ENCODE measurements at places on chromosomes 4 and X.
A peak's percentile ranks its signal among the peaks of the same experiment; 100 is the strongest.

DNA sequence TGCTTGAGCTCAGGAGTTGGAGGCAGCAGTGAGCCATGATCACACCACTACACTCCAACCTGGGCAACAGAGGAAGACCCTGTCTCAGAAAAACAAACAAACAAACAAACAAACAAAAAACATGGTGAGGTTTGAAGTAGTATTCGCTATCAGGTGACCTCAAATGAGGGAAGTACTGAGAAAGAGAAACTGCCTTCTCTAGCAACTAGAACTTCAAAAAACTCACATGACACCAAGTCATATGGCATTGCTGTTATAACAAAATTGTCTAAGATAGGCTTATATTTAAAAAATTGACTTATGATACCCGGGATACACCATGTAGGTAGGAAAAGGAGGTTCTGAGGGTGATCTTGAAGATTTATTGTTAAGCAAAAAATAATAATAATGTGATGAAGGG, 10.3 kb downstream of the MPP1 start:
- DNase-seq = no peak

- peak; percentile 74 for DNase-seq
Observed at GRCh38 chr4:105619188-105619931, 66.9 kb downstream of the ARHGEF38 start.

- no peak for DNase-seq
Observed at GRCh38 chrX:37824491-37825214, 22.7 kb downstream of the DYNLT3 start.

DNA sequence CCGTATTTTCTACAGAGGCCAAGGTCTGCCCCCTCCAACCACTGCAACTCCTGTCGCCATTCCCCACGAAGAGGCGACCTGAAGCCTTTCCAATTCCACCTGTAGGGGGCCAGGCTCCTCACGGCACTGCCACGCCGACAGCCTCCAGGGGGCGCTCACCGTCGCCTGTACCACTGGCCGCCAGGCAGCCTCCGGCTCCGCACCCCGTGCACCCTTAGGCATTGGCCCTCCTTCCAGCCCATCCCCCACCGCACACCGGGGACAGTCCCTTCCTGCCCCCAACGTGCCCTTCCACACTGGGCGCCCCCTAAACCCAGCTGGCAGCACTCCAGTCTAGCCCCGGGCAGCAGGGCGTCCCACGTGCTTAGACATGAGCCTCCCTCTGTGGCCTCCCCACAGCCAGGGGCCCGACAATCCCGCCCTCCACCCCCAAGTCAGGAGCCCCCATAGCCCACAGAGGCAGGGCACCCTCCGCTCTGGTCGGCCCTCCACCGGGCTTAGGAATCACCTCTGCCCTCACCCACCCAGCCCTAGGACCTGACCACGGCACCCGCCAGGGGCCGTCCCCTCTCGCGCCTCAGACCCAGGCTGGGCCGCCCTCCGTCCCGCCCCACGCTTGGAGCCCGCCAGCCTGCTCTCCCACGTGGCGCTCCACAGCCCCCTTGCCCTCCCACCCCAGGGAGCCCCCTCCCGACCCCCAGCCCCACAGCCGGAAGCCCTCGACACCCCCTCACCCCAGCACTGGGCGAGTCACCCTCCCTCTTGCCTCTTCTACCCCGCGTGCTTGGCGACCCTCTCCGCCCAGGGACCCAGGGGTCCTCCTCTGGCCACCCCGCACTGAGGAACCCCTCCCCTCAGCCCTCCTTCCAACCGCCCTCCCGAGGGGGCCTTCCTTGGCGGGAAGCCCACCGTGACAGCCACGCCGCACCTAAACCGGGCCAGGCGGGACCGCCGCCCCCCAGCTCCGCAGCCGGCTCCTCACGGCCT, 711 bp downstream of the PNMA6E start:
- DNase-seq = no peak

GRCh38 chr4:98481167-98481566, 177.2 kb downstream of the TSPAN5 start:
- no peak for DNase-seq

- no peak for DNase-seq
Observed at GRCh38 chr4:63316633-63317032, 1092.6 kb downstream of the TECRL start.

GRCh38 chr4:6767748-6768538, 14.6 kb upstream of the KIAA0232 start:
- no peak for DNase-seq

GRCh38 chr4:112901962-112902411, 147.5 kb upstream of the ANK2 start:
- DNase-seq = no peak

- no peak for DNase-seq
Observed at GRCh38 chrX:1492421-1493012, 39.8 kb upstream of the ASMTL start.

GRCh38 chr4:39346856-39347519, 19.2 kb downstream of the RFC1 start:
- DNase-seq = no peak

DNA sequence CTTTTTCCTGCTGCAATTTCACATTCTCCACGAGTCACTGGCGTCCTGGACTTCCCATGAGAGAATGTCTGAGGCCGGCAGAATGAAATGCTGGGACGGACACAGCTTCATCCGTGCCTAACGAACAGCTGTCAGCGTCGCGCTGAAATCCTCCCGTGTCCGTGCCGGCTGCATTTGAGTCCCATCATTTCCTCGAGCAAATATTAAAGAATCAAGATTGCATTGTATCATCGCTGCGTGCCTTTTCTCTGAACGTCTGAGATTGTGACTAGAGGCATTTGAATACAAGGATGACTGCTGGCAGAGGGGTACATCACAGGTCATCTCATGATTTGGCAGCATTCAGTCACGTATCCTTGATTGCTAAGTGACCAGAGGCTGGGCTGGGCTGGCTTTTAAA, 279.9 kb downstream of the ASMT start:
- DNase-seq = no peak

DNA sequence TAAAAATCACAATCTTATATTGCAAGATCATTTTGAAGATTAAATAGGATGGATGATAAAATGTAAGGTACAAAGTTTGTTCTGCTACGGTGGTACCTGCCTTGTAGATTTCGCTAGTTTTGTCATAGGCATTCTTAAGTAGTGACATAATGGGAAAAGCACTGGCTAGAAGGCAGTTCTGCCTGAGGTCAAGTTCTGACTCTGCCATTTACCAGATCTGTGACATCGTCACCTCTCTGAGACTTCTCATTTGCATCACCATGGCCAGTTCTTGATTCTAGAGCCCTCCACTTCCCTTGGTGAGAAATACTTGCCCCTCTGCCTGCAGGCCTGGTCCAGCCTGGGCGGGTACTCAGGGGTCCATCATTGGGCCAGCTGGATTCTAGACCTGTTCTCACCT, 85.2 kb downstream of the HS3ST1 start:
- no peak for DNase-seq

- DNase-seq = no peak
Observed at GRCh38 chrX:80792205-80792604, 17.5 kb downstream of the BRWD3 start.

DNA sequence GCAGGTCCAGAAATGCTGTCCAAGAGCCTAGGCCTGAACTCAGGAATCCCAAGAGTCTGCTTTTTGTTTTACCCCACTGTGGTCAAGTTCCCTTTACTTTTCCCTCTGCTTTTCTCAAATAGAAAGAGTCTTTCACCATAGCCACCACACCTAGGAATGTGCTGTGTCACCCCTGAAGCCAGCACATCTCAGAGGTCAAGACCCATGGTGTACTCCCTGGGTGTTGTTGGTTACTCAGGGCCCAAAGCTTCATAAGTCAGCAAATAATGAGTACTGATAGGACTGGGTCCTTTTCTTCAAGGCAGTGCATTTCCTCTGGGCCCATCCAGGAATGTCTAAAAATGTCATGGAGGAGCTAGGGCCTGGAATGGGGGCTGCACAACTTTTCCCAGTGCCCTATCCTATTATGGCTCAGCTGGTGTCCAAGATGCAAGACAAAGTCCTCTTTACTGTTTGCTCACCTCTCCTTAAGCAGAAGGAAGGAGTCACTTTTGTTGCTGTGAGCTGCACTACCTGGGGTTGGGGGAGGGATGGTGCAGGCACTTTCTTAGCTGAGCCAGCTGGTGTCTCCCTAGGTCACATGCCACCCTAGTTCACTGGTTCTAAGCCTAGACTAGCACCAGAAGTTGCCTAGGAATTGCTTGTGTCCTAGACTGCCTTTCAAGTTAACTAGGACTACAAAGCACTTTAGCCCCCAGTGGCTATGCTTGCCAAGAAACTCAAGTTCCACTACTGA, 62.4 kb upstream of the RXFP1 start:
- DNase-seq = no peak

DNA sequence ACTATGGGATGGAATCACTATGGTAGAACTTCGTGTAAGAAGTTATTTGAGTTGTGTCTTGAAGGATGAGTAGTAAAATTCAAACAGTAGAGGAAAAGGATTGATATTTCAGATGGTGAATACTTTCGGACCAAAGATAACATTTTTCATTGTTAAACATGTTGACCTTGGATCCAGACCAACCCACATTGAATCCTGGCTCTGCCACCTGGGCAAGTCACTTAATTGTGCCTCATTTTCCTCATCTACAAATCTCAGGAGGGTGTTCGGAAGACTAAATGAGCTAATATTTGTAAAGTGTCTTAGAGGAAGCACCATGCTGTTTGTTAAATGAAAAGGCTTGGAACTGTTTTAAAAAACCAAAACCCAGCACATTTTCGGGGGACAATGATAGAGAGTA, 1.4 kb upstream of the AIFM1 start:
- DNase-seq = no peak

- no peak for DNase-seq
Observed at GRCh38 chr4:30160140-30160539, 560.0 kb upstream of the PCDH7 start.

GRCh38 chr4:5277079-5277478, 225.8 kb downstream of the STK32B start:
- DNase-seq = no peak

- no peak for DNase-seq
Observed at GRCh38 chr4:123421227-123421936, 24.8 kb downstream of the SPRY1 start.

DNA sequence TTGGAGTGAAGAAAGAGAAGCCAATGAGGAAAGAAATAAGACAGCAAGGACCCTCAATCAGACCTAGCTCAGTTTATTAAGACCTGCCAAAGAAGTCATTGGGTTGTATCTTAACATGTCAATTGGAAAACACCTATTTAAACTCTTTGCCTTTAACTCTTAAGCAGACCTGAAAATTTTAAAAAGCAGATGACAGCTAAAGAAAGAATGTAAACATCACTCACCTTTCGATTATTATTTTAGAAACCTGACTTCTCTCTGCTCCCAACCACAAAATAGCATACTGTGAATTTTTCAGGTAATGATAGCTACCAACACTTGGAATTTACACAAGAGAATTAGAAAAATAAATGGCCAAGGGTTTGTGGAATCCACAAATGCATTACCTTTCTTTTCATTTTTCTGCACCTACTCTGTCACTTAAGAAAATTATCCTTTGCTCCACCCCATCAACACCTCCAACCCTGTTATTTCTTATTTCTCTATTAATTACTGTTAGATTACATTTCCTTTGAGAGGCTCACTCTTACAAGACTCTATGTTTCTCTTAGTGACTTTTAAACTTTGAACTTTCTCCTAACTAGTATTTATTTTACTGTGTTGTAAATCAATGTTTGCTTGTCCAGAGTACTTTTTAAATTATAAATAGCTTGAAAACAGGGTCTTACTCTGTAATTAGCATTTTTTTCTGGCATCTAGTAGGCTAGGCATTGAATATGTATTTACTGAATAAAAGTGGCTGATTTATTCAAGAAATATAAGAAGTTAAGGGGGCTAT, 765 bp upstream of the SULT1E1 start:
- DNase-seq = no peak

GRCh38 chr4:97582890-97583289, 560.4 kb downstream of the STPG2 start:
- no peak for DNase-seq

DNA sequence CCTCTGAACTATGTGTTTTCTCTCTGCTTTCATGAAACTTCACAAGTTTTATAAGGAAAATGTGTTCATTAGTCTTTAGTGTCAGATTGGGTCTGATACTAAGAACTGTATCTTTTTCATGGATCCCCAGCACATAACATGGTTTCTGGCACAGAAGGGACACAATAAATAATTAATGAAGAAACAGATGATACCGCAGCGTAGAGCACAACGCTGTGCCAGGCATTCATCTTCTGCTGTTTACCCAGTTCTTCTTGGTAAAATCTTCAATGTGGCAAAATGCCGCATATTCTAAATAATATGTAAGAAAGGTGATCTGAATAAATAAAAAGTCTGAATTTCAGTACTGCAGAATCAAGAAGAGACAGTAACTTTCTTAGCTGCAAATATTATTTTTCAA, 12.3 kb downstream of the SCARB2 start:
- no peak for DNase-seq

GRCh38 chr4:83772685-83773084, 236.8 kb downstream of the GPAT3 start:
- DNase-seq = no peak

DNA sequence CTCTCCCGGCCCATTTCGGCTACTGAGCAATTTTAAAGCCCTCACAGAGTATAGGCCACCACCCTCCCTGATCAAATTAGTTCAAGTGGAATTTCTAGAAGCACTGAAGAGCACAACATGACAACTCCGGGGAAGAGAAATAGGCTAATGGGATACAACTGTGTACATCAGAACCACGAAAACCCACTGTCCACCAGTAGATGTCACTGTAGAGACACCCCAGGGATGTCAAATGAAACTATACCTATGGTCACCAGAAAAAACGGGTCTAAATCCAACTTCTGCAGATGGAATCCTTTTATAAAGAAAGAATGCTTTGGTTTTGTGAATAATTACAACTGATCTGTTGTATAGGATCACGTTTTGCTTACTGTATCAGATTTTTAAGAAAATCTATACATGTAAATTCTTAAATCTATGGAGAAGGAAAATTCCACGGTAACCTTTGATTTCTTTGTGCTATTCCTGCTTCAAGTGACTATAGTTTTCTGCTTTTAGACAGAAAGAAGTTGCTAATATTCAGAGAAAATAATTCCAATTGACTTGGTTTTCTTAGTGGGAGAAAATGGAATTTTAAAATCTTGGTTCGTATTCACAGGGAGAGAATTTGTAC, 29.5 kb upstream of the MAP3K15 start:
- peak; percentile 6 for DNase-seq

- no peak for DNase-seq
Observed at GRCh38 chrX:103356130-103356798, at the start of gene TCEAL9. Gene TCEAL9, plus strand, starts transcription at chrX:103356506. Its CDS starts 1,179 bp downstream, at chrX:103357685.

GRCh38 chr4:140116442-140117104, 37.4 kb downstream of the MAML3 start:
- DNase-seq = no peak

- DNase-seq = no peak
Observed at GRCh38 chr4:185384930-185385331, 10.8 kb downstream of the LRP2BP start.

GRCh38 chrX:152926279-152926678, 28.4 kb downstream of the ZNF185 start:
- no peak for DNase-seq

GRCh38 chrX:106698693-106699092, 27.8 kb upstream of the RNF128 start:
- DNase-seq = no peak

GRCh38 chr4:187618701-187619281, 376.8 kb upstream of the ZFP42 start:
- no peak for DNase-seq
